ENCODE measurements at places on chromosomes 2 and 18.

DNA sequence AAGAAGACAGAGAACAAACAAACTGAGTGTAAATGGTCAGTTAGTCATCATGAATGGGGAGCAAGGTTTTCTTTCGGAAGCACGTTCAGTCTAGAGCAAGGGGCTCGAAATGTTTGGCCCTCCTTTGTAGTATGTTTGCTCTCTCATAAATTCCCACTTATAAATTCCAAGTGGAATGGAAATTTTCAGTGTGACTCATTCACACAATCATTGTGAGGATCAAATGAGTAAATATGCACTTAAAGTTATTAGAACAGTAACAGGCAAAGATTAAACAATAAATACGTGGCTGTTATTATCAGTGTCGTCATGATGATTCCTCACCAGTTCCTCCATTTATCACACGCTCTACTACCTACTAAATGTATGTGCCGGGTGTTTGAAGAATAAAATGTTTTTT, 10.5 kb downstream of the CNGA3 start:
- DNase-seq, result no peak

DNA sequence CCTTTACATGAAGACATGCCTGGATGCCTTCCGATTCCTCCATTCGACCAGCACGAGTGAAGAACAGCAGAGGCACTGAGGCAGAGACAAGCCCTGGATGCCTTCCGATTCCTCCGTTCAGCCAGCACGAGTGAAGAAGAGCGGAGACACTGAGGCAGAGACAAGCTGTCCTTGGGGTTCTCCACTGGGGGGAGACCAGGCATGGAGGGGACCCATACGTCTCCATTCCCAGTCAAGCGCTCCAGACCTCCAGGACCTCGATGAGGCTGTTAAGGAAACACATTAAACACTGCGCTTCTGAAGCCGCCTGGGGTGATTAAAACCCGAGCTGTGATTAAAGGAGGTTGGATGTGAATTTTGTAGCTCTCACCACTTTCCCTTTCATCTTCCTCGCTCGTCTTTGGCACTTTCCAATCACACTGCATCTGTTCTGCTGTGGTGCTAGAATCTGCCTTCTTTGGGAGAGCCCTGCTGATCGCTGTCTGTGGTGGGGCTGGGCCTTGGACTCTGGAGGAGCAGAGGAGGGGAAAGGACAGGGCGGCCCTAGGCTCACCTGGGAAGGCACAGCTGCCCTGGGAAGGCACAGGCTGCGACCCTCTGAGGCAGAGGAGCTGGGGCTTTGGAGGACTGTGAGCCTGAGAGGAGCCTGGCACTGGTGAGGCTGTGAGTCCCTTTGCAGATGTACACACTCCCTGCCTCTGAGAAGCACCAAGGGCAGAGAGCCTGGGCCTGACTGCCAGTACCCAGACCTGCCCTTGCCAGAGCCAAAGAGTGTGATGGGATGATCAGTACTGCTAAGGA, 463.1 kb upstream of the HS6ST1 start:
- no peak for DNase-seq

- DNase-seq, result no peak
These were observed 57.6 kb downstream of the CRIM1 start for GRCh38 chr2:36413218-36413617.

- DNase-seq, result no peak
These were observed 34.9 kb upstream of the CD302 start for GRCh38 chr2:159832858-159833257.

GRCh38 chr2:100736121-100736915, 83.6 kb upstream of the NPAS2 start:
- DNase-seq, result no peak

- no peak for DNase-seq
These were observed 14.1 kb upstream of the B3GNT2 start for GRCh38 chr2:62181843-62182242.
